Memory B cell (primary cell): ENCODE measurements at places on chromosomes 12 and 14.

DNA sequence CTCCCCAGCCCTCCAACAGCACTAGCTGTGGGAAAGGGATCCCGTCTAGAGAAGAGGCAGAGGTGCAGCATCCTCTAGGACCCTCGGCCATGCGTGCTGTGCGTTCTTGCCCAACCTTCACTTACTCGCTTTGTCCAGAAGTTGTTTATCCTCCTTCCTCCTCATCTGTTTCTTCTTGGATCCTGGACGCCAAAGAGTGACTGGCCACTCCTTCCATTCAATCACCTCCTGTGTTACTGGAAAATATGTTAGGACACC, 140.5 kb downstream of the ZFP36L1 start:
- H3K36me3 ChIP-seq, result peaks cover 8% of the 10 kb centered on the region
- DNase-seq, result no peak
- H3K4me1 ChIP-seq, result peaks cover 10% of the 10 kb centered on the region
- no peaks in the 10 kb centered on the region for H3K27me3 ChIP-seq
- H3K27ac ChIP-seq, result no peak overlapping the region

DNA sequence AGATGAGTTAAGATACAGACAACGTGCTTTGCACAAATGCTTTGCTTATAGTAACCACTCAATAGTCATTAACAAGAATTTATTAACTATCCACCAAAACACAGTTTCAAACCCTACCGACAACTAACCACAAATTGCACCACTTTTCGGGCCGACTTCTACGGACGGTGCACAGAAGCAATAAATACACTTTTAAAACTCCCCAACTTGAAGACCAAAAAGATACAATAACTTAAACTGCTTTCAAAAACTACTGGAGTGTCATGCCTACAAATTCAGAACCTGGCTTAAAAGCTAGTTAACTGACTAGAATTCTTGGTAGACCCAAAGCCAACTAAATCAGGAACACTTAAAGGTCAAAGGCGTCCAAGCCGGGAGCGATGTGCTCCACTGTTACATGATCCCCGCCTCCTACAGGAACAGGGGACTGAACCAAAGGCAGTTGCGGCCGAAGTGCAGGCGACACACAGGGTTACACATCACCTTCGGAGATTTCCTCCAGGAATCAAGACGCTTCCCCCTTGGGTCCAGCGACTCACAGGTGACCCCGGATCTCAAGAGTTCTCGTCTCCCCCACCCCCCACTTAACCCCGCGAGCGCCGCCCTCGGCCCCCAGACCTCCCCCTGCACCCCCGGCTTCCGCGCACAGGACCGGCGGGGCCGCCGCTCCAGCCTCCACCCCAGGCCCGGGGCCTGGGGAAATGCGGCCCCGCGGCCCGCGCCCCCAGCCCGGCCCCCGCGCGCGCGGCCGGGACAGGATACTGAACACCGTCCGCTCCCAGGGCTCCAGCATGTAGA, 507 bp downstream of the SPTSSA start:
- no peaks in the 10 kb centered on the region for H3K36me3 ChIP-seq
- no peak for DNase-seq
- H3K27me3 ChIP-seq, result no peaks in the 10 kb centered on the region
- peak overlapping the region; percentile 76 for H3K27ac ChIP-seq
- H3K4me3 ChIP-seq, result peak overlapping the region; percentile 89

DNA sequence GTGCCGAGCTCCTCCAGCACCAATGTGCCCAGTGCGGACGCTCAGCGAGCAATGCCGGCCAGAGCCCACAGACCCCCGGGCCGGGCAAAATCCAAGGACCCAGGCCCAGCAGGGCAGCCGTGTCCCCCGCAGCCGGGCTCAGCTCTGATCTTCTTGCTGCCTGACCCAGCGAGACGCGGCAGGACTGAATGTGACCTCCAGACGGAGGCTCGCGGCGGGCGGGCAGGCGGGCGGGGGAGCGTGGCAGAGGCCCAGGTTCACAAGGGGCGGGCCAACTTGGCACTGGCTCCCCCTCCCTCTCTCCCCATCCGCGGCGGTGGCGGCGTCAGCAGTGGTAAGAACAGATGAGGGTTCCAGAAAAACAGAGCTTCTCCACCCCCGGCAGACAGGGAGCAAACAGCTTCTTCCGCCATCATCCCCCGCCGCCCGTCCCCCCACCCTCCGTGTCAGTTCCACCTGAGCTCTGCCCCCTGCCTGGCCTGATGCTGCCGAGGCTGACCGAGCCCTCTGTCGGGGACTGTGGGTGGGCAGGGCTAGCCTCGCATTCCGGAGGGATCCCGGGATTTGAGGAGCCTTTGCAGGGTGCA, 94.3 kb downstream of the RFLNA start:
- peak; percentile 11 for DNase-seq
- H3K27me3 ChIP-seq, result no peaks in the 10 kb centered on the region
- peaks cover 2% of the 10 kb centered on the region for H3K36me3 ChIP-seq
- no peak overlapping the region for H3K27ac ChIP-seq
- H3K4me1 ChIP-seq, result peaks cover 28% of the 10 kb centered on the region

DNA sequence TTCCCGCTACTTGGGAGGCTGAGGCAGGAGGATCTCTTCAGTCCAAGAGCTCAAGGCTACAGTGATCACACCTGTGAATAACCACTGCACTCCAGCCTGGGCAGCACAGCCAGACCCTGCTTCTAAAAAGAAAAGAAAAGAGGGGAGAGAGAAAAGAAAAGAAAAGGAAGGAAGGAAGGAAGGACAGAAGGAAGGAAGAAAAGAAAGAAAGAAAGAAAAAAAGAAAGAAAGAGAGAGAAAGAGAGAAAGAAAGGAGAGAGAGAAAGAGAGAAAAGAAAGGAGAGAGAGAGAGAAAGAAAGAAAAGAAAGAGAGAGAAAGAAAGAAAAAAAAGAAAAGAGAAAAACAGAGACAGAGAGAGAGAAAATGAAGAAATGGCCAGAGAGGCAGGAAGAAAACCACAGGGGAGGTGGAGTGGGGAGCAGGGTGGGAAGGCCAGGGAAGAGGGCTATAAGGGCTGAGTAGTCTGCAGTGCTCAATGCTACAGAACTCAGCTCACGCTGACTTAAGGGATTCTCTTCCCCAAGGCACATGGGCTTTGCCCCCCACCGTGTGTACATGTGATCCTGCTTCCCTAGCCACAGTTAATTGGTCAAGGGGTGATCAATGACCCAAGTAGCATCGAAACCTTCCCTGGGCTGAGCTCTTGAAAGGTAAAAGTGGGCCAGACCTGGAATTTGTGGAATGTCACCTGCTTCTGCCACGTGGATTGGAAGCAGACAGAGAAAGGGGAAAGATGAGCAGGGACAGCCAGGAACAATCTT, 90.4 kb upstream of the TMCC3 start:
- H3K4me1 ChIP-seq, result peaks cover 16% of the 10 kb centered on the region
- H3K27ac ChIP-seq, result no peak overlapping the region
- no peak overlapping the region for H3K4me3 ChIP-seq
- peaks cover 11% of the 10 kb centered on the region for H3K36me3 ChIP-seq
- no peaks in the 10 kb centered on the region for H3K27me3 ChIP-seq

DNA sequence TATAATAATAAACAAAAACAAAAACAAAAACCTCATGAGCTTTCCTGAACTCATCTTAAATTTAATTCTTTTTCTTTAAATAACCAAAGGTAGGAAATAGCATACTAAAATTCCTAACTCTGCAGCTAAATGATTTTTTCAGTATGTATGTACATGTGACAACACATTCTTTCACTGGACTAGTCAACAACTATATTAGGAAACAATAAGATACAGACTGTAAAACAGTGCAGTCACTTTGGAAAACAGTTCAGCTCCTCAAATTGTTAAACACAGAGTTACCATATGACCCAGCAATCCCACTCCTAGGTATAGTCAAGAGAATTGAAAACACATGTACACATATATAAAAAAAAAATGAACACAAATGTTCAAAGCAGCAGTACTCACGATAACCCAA, 64.7 kb downstream of the SPPL3 start:
- no peak overlapping the region for H3K4me3 ChIP-seq
- H3K27ac ChIP-seq, result no peak overlapping the region
- peaks cover 8% of the 10 kb centered on the region for H3K36me3 ChIP-seq
- H3K27me3 ChIP-seq, result no peaks in the 10 kb centered on the region

- H3K27me3 ChIP-seq, result peaks cover 31% of the 10 kb centered on the region
- no peak overlapping the region for H3K27ac ChIP-seq
- peaks cover 15% of the 10 kb centered on the region for H3K4me1 ChIP-seq
- no peak for DNase-seq
- H3K36me3 ChIP-seq, result no peaks in the 10 kb centered on the region
Measured at GRCh38 chr12:50052964-50053363, 4.4 kb upstream of the ASIC1 start.

DNA sequence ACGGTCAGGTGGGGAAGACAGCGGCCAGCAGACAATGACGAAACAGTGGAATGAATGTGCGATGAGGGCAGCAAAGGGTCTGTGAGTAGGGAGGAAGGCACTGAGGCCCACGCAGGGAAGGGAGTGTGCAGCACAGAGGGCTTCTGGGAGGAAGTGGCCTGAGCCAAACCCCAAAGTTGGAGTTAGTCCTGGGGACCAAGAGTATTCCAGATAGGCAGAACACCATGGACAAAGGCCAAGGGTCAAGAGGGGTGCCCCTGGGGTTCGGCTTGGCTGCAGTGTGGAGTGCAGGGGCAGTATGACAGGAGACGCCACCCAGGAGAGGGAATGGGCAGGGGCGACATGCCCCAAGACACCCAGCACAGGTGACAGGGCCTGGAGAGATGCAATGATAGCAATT, 58.8 kb downstream of the CHGA start:
- no peak overlapping the region for H3K4me3 ChIP-seq
- peaks cover 14% of the 10 kb centered on the region for H3K4me1 ChIP-seq
- no peak for DNase-seq
- H3K27me3 ChIP-seq, result no peaks in the 10 kb centered on the region

DNA sequence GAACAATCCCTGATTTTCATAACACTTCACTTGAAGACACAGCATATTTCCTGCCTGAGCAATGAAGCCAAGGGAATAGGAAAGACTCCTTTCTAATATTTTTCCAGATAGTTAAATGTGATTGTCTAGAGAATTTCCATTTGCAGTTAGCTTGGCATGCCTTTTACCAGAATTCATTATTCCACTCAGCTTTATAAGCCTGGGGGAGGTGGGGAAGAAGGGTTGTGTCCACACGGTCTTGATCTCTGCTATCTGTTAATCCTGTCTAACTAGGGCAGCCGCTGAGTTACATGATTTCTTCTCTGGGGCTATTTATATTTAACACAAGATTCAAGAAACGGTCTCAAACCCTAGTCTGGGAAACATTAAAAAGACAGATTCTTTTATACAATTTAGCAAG, 146.6 kb upstream of the FSCB start:
- H3K36me3 ChIP-seq, result no peaks in the 10 kb centered on the region
- DNase-seq, result no peak
- no peaks in the 10 kb centered on the region for H3K4me1 ChIP-seq
- H3K27me3 ChIP-seq, result peaks cover 6% of the 10 kb centered on the region
- no peak overlapping the region for H3K4me3 ChIP-seq
- H3K27ac ChIP-seq, result no peak overlapping the region

- peaks cover 4% of the 10 kb centered on the region for H3K4me1 ChIP-seq
- no peaks in the 10 kb centered on the region for H3K27me3 ChIP-seq
- H3K4me3 ChIP-seq, result peak overlapping the region; percentile 54
- DNase-seq, result no peak
Measured at GRCh38 chr14:23469906-23470403, 452 bp downstream of the NGDN start.

- H3K27ac ChIP-seq, result peak overlapping the region; percentile 64
- H3K4me1 ChIP-seq, result peaks cover 9% of the 10 kb centered on the region
- no peak overlapping the region for H3K4me3 ChIP-seq
- no peaks in the 10 kb centered on the region for H3K36me3 ChIP-seq
Measured at GRCh38 chr12:50151047-50151687, 16.0 kb downstream of the CERS5 start.

GRCh38 chr12:96194971-96195844, 1.0 kb downstream of the ELK3 start:
- no peaks in the 10 kb centered on the region for H3K27me3 ChIP-seq
- H3K4me1 ChIP-seq, result peaks cover 46% of the 10 kb centered on the region
- peaks cover 2% of the 10 kb centered on the region for H3K36me3 ChIP-seq
- H3K4me3 ChIP-seq, result peak overlapping the region; percentile 97

DNA sequence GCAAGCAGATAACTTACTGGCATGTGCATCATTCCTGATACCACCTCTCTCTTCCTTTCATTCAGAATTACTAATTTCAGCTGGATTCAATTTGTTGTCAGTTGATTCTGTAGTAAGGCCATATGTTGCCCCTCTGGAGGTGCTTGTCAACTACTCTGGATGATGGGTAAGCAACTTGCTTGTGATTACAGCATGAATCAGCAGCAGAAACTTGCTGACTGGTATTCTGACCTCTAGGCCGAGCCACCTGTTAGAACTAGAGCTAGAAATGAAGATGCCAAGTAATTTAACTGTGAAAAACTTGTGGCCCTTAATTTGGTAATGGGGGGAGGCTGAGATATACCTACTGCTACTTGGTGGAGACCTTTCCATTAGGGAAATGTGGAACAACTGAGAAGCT, 5.1 kb downstream of the RNF10 start:
- peak overlapping the region; percentile 62 for H3K27ac ChIP-seq
- DNase-seq, result no peak
- peaks cover 35% of the 10 kb centered on the region for H3K4me1 ChIP-seq
- H3K36me3 ChIP-seq, result peaks cover 2% of the 10 kb centered on the region

DNA sequence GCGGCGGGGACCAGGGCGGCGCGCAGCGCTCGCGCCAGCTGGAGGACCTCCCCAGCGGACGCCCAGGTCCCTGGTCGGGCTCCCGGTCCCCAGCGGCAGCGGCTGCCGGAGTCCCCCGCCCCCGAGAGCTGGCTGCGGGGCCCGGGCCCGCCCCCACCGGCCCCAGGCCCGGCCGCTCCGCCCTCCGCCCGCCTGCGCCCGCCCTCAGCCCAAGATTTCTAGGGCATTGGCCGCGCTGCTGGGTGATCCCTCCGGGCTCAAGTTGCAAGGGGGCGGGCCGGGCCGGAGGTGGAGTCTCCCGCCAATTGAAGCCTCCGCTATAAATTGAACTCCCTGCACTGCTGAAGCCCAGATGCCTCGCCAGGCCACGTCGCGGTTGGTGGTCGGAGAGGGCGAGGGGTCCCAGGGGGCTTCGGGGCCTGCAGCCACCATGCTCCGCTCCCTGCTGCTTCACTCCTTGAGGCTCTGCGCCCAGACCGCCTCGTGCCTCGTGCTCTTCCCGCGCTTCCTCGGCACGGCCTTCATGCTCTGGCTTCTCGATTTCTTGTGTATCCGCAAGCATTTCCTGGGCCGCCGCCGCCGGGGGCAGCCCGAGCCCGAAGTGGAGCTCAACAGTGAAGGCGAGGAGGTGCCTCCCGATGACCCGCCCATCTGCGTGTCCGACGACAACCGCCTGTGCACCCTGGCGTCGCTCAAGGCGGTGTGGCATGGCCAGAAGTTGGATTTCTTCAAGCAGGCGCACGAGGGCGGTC, at the start of gene DIO3:
DIO3 (plus strand) TSS at position 351 of the 752 bp plus-strand sequence.
- no peak within 1 kb of the TSS for H3K27ac ChIP-seq
- peaks cover 30% of the 10 kb centered on the region for H3K27me3 ChIP-seq
- H3K4me1 ChIP-seq, result peaks cover 4% of the 10 kb centered on the region
- H3K4me3 ChIP-seq, result no peak within 1 kb of the TSS

- H3K4me3 ChIP-seq, result no peak overlapping the region
- no peaks in the 10 kb centered on the region for H3K27me3 ChIP-seq
- DNase-seq, result no peak
- H3K27ac ChIP-seq, result no peak overlapping the region
- H3K4me1 ChIP-seq, result peaks cover 2% of the 10 kb centered on the region
Measured at GRCh38 chr12:24232531-24232930, 283.1 kb upstream of the SOX5 start.
